ENCODE measurements at places on chromosomes 2 and 18. TPM values are rescaled to one million over a fixed set of nuclear protein-coding genes. Genes with fewer than 3 reads are reported as not detected.

- no peak for DNase-seq
Measured at GRCh38 chr2:32212295-32212694, 46.6 kb downstream of the SLC30A6 start.

- no peak for DNase-seq
Measured at GRCh38 chr18:66043009-66043408, 292.2 kb downstream of the CDH7 start.

- no peak for DNase-seq
Measured at GRCh38 chr18:24369426-24369825, 28.2 kb downstream of the OSBPL1A start.

DNA sequence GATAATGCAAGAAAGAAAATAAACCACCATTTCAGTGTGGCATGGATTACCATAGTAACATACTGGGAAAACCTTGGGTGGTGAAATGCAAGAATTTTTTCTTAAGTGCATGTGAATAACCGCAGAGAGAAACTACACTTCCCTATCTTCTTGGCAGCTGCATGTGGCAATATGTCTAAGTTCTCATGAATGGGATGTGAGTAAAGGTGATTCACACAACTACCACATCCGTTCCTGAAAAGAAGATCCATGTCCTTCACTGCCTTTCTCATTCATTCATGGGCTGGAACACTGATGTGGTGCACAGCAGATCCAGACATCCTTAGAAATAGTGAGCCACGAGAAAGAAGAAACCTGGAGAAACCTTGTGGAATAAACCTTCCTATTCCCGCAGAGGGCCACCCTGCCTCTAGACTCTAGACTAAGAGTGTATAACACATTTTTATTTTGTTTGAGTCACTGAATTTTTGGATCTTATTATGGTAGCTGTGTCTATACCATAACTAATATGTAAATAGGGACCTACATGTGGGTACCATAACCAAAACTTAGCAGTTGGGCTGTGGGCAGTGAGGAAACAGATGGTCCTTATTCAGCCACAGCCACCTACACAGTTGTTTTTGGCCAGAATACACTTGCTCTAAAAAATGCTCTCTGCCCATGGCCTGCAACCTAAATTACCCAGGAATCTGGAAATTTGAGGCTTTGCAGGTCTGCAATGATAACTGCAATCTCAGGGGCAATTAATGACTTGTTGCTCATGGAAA lies 573.3 kb downstream of the LRP1B start:
- no peak for DNase-seq

DNA sequence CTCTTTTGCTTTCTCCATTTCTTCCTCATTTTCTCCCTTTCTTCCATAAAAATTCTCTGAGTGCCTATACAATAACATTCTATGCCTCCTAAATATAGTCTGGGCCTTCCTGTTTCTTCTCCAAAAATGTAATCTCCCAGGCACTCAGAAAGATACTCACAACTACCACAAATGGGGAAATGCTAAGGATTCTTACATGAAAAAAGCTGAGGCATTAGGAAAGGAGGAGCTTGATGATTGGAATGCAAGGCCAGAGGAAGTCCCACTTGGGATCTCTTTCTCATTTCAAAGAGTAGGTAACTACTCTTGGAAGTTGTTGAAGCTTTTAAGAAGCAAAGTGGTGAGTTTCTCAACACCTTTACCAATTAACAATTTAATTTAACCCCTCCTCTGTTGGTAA lies 3.4 kb downstream of the VSNL1 start:
- DNase-seq = no peak

DNA sequence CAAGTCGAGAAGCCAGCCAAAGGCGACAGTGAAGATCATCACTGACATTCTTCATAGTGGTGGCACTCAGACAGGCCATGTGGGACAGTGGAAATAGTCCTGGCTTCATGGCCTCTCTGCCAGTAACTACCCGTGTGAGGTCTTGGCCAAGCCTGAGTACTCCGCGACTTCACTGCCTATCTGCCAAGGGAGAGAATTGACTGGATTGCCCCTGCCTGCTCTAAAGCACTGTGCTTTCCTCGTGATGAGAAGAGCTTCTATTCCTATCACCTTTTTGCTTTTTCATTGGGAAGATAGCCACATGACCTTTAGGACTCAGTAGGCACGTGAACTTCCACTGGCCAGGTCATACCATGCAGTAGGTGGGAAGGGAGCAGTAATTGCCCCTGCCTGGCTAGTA lies 239.3 kb downstream of the HAUS1 start:
- DNase-seq = no peak

- no peak for DNase-seq
Measured at GRCh38 chr2:215847056-215847455, 166.3 kb downstream of the MREG start.

DNA sequence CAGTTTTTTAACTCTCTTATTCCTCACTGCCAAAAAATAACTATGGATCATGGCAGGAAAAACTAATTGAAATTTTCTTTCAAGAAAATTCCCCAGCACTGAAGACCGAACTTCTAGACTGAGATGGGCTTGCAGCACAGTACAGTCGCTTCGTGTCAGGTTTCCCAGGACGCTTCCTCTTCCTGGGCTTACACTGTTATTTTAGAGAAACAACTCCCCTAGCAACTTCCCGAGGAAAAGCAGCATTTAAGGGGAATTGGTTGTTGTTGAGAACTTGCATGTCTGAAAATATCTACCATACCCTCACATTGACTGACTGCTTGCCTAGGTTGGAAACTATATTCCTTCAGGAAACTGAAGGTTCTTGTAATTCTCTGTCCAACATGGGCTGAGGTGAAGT lies 95.8 kb downstream of the NOL10 start:
- no peak for DNase-seq

GRCh38 chr2:157261199-157261782 lies 3.8 kb downstream of the GALNT5 start:
- DNase-seq = no peak

- DNase-seq = no peak
Measured at GRCh38 chr18:13216711-13217465, 1.7 kb upstream of the LDLRAD4 start.

DNA sequence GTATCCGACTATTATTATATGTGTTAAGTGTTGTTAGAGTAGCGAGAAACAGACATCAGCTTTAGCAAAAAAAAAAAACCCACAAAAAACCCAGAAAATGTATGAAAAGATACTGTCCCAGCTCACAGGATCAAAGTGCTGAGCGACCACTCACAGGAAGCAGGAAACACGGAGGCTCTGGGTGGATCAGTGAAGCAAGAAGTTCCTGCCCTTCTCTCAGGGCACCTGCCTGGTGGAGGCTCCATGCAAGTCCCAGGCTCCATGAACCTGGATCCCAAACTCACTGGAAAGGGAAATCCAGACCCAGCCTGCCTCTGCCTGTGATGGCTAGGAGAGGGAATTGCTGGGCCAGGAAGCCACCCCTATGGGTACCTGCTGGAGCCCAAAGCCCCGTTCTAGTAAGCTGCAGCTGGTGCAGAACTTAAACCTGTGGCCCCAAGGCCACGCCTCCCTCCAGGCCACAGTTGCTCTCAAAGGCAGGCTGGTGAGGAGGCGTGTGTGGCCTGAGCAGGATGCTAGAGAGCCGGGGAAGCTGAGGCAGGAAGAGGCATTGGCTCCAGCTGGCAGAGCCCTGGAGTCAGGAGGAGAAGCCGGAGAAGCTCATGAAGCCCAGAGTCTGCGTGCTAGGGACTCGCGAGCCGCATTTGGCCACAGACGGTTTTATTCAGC lies 63.5 kb upstream of the TAF1B start:
- peak; percentile 46 for DNase-seq

DNA sequence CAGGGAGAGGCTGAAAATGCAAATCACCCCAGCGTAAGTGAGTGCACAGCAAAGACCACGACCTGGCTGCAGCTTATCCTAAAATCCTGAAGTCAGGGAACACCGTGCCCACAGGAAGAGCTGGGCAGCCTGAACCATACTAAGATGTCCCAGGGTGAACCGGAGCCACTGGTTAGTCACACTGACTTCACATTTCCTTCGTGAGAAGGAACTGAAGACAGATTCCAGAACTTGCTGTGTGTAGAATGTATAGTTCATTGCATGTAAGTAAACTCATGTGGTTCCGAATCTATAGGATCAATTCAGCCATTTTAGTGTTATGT lies 84.6 kb upstream of the NDUFV2 start:
- DNase-seq = no peak

- DNase-seq = no peak
Measured at GRCh38 chr2:188399159-188399558, 107.5 kb downstream of the GULP1 start.

DNA sequence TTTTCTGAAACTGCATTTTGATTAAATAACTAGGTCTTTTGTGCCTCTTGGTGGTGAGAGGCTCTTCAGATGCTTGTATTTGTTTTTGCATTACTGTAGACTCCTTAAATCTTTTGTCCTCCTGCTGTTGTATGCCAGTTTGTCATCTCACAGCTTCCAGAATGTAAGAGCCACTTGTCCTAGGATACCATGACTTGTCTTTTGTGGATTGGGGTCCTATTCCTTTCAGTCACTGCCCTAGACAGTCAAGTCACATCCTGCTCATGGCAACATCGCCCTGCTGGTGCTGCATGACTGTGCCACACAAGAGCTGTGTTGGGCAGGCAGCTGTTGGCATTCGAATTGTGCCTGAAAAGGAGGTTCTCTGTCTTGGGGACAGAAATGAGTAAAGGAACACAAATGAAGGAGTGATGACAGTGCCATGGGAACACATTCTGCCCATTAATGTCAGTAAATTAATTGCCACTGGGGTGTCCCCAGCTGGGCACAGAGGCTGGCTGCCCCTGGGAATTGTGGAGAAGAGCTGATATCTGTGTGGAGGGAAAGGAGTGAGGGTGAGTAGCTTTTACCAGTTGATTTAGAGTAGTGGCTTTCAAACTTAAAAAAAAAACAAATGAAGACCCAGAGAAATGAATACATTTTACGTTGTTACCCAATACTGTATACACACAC lies 140.3 kb downstream of the ARL6IP6 start:
- no peak for DNase-seq

DNA sequence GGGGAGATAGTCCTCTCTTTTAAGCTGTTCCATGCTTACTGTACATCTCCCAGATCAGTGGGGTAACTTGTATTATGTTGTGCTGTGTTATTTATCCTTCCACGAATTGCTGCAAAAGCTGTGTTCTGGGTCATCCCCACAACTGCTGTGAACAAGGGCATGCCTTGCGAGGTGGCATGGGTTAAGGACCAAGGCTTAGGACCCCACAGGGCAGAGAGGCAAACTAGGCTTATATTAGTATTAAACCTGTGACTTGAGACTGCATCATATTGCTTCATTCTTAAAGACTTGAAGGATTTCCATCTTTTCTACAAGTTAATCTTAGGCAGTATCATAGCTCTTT lies 19.9 kb downstream of the RND3 start:
- DNase-seq = no peak

- no peak for DNase-seq
Measured at GRCh38 chr2:161972866-161973265, 101.1 kb downstream of the DPP4 start.

GRCh38 chr18:2848247-2849246 lies 1.7 kb downstream of the EMILIN2 start:
- no peak for DNase-seq

DNA sequence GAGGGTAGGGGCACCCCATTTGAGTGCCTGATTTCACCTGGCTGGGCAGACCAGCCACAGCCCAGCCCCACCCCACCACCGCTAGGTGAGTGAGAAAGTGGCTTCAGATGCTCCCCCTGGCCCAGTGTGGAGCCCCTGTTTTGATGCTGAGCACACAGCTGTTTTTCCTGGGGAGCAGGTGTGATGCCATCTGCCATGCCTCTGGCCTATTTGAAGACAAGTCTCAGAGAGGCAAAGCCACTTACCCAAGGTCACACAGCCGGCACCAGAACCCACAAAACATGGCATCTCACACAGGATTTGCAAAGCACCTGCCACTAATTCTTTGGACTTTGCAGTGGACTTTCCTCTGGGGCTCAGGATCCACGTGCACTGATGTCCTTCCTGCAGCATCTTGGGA lies 131.3 kb downstream of the INHBB start:
- no peak for DNase-seq

- DNase-seq = no peak
Measured at GRCh38 chr2:52340171-52340570, 1308.2 kb upstream of the NRXN1 start.

- DNase-seq = no peak
Measured at GRCh38 chr18:3060667-3061580, 48.0 kb upstream of the LPIN2 start.

GRCh38 chr18:12948050-12948804 lies 416 bp downstream of the SEH1L start:
- DNase-seq = peak; percentile 98

- no peak for DNase-seq
Measured at GRCh38 chr2:213288913-213289700, 4.8 kb downstream of the SPAG16 start.

DNA sequence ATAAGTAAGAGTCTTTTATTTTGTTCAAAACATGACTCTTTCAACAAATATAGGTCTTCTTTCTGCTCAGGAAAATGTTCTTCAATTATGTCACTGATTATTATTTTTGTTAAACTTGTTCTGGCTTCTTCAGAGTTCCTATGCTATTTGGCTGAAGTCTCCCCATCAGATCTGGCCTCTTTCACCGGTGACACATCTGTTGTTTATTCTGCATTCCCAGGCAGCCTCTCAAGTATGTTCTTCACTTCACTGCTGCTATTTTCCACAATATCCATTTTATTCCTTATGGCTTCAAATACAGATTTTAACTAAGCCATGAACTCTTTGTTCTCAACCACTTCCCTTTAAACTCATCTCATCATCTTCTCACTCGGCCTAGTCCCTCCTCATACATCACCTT lies 45.7 kb downstream of the HDAC4 start:
- DNase-seq = no peak

DNA sequence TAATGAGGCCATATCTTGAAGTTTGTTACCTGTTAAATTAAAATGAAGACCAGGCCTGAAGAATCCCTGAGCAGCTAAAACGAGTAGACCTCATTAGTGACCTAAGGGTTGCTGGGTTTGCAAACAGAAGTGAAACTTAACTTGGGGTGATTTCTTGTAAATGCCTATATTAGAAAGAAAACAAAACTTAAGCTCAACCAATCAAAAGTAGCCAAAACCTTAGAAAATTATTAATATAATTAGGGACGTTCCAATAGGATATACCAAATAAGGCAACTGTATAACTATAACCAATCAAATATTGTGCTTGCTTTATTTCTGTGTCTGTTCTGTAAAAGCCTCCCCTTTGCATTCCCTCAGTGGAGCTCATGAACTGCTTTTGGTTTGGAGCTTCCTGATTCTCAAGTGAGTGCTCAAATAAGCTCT lies 137.9 kb upstream of the VRK2 start:
- DNase-seq = no peak

DNA sequence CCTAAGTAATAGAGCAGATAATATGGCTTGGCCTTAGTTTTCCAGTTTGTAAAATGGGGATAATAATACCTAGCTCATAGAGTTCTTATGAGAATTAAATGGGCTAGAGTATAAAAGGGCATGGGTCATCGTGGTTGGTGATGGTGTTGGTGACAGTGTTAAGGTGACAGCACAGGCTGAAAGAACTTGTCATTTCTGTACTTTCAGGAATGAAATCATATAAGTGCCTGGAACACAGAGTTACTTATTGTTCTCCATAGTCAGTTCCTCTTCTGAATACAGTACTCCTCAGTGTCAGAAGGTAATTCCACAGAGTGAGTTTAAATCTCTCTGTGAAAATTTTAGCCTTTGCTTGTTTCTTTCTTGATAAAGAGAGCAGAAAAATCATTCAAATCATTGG lies 42.4 kb downstream of the KIF5C start:
- DNase-seq = no peak

Gene L3MBTL4
- total RNA-seq = 16.9 TPM

Gene GRHL1
- 6.5 TPM for total RNA-seq

Gene MAPK4
- total RNA-seq = 2.9 TPM

Gene RGPD8
- total RNA-seq = 16.0 TPM

Gene FSHR
- not detected for total RNA-seq

Gene NT5C1B
- not detected for total RNA-seq

Gene SLC5A7
- 0.30 TPM for total RNA-seq

Gene IL36A
- not detected for total RNA-seq

Gene ASB18
- total RNA-seq = not detected

Gene TSPYL6
- not detected for total RNA-seq

Measured in lower lobe of right lung (tissue), 2 donors.